ENCODE measurements at places on chromosomes 5 and 9.

DNA sequence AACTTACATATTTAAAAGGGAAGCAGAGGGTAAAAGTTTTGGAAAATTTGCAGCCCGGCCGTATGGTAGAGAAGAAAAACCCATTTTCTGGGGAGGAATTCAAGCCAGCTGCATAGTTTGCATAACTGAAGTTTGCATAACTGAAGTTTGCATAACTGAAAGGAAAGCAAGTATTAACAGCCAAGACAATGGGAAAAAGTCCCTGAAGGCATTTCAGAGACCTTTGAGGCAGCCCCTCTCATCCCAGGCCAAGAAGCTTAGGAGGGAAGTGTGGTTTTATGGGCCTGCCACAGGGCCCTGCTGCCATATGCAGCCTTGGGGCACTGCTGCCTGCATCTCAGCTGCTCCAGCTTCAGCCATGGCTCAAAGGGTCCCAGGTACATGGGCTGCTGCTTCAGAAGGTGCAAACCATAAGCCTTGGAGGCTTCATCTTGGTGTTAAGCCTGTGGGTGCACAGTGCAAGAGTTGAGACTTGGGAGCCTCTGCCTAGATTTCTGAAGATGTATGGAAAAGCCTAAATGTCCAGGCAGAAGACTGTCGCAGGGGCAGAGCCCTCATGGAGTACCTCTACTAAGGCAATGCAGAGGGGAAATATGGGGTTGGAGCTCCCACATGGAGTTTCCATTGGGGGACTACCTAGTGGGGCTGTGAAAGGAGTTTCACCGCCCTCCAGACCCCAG, 36.9 kb upstream of the CXCL14 start:
- no peak for DNase-seq

DNA sequence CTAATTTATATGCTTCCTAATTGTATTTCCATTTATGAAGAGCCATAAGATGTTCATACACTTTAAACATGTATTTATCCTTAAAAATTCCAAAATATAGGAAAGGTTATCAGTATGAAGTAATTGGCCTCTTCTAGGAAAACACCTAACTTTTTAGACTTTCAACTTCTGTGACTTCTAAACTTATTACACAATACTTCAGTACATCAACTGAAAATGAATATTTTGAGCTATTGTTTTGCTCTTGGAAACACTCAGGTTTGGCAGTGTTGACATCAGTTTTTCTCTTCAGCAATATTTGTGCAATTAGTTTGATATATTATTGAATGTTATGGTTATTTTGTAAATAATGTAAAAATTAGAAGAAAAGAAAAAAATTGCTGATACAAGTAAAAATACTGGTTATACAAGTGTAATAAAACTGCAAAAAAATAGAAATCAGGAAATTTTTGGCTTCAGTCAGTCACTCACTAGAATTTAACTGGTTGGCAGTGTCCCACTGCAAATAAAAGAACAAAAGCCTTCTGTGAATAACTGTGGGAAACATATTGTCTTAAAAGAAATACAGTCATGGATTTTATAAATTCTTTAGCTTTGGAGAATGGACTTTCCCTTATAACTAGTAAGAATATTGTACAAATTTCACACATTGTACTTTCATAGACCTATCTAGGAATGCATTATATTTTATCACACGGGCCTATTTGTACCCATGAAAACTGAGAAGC, 635.9 kb downstream of the TLE1 start:
- DNase-seq = no peak

- DNase-seq = no peak
These were observed 46.6 kb downstream of the COL5A1 start for GRCh38 chr9:134688231-134688630.

- DNase-seq = peak; percentile 7
These were observed 262.3 kb downstream of the NSG2 start for GRCh38 chr5:174307656-174308271.

GRCh38 chr5:87562068-87562467, 149.3 kb upstream of the CCNH start:
- DNase-seq = no peak

- DNase-seq = peak; percentile 14
These were observed 556 bp downstream of the PCDHGC3 start for GRCh38 chr5:141476132-141476911.

DNA sequence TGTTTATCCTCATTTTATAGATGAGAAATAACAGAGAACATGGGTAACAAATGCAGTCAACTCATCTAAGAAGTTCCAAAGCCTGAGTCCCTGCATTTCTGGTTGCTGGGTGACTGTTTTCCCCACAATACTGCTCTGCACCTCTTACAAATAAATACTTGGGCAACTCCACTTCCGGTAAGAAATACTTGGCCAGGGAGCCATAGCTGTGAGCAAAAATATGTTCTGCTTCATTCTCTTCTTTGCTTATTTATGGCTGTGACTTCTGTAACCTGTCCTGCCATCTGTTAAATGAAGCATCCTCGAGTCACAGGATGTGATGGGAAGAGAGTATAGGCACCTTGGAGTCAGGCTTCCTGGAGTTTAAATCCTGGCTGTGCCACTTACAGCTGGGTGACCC, 49.9 kb downstream of the GDNF start:
- DNase-seq = no peak

- DNase-seq = no peak
These were observed 53.5 kb downstream of the RGS3 start for GRCh38 chr9:113516840-113517577.

DNA sequence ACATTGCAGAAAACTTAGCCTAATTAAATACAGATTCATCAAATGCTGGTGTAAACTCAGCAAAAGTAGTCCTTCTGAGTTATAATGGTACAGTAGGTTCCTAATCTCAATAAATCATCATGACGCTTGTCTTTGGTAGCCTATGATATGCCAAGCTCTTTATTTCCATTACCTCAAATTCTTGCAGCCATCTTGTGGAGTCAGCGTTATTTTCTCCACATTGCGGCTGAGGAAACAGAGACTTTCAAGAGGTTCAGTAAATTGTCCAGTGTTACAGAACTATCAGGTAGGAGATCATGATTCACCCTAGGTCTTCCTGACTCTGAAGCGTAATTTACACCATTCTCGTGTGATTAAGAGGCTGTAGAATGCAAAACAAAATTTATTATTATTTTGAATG, 237.2 kb downstream of the PCSK5 start:
- DNase-seq = no peak

DNA sequence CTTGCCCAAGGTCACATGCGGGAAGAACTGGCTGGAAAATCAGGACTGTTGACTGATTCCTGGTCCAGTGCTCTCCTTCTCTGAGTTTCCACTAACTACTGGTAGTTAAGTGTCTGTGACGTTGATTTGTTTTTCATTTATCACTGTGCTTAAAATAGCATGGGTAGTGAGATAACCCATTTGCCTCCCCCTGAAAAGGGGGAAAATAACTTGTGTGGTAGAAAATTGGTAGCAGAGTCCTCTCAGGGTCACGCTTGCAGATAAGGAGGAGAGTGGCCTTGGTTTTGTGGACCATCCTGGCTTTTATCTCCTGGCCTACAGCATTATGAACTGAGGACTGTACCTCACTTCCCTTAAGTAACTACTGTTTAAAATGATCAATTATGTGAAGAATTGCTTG, 10.9 kb downstream of the FUBP3 start:
- DNase-seq = no peak

- DNase-seq = no peak
These were observed 594.5 kb downstream of the PDE4D start for GRCh38 chr5:59299006-59299405.

- no peak for DNase-seq
These were observed 8.1 kb upstream of the TMEM215 start for GRCh38 chr9:32775283-32775682.

DNA sequence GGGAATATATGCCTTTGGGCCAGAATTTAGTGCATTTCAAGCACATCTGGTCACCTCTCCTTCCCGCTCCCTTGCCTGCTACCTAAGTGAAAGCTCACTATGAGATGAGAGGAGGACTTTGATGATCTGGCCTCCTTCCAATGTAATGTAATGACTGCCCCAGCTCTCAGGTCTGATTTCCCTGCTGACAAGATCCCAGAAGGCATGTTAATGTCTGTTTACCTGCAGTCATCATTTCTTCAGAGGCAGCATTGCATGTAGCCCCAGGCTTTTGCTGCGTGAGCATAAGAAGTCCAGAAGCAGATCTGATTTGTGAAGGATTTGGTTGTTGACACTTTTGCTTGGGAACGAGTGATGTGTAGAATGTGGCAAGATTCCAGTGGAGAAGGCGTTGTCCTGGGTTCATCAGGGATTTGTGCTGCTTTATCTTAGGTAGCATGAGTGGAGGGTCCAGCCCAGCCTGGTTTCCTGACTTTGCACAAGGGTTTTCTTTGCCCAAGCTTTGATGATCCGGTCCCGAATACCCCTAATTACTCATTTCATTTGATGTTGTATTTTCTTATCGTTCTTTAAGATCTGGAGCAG, 192.7 kb downstream of the GOLPH3 start:
- DNase-seq = no peak

DNA sequence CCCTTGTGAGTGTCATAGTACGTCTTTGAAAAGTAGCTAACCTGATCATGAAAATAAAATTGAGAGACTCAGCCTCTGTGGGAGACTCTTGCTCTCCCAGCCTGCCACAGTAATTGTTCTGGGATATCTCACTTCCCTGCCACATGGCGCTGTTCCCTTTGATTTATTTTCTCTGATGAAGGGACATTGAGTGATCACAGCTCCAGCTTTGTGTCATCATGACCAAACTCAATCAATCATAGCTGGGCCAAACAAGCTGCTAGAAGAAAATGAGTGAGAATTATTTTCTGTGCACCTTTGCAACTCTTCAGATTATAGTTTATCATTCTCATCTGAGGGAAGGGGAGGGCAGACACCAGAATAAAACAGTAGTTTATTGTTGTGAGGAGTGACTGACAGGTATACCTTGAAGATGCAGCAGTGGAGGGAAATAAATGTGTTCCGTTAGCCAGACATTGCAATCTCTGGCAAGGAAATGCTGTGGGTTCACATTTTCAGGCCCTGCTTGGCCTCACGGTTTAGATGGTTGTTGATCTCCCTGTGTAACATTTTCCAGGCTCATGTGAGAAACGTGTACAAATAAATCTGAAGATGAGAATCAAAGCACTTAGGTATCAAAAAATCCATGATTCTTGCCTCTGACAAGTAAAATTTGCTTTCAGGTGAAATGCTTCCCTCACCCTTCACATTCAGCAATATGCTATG, 174.7 kb upstream of the FBXL17 start:
- no peak for DNase-seq

DNA sequence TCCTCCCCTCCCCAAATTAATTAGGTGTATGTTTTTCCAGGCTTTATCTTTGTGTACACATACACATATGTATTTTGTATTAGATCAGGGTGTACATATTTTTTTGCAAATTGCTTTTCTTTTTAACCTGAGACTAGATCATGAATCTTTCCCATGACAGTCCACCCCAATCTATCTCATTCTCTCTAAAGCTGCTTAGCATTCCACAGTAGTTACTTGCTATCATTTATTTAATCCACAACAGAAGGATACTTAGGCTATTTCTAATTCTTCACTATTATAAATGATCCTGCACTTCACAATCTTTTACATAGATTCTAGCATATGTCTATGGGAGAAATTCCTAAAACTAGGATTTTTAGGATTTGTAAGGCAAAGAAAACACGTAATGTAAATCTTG, 43.9 kb downstream of the SH3RF2 start:
- DNase-seq = no peak

DNA sequence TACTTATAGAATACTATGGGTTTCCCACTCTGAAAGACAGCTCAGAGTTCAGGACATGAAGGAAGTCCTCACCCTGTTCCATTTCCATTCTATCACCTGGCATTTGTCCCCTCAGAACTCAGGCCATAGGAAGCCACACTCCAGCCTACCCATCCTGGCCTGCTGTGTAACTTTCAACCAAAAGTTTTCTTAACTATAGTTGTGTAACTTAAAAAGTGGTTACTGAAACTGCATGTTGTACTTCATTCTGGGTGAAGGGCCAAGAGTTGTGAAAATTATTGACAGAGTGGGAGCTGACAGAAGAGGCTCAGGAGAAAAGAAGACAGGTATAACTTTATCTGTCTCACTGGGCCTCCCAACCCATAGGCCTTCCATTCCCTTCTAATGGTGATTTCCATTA, 212.5 kb downstream of the RAB3C start:
- no peak for DNase-seq

DNA sequence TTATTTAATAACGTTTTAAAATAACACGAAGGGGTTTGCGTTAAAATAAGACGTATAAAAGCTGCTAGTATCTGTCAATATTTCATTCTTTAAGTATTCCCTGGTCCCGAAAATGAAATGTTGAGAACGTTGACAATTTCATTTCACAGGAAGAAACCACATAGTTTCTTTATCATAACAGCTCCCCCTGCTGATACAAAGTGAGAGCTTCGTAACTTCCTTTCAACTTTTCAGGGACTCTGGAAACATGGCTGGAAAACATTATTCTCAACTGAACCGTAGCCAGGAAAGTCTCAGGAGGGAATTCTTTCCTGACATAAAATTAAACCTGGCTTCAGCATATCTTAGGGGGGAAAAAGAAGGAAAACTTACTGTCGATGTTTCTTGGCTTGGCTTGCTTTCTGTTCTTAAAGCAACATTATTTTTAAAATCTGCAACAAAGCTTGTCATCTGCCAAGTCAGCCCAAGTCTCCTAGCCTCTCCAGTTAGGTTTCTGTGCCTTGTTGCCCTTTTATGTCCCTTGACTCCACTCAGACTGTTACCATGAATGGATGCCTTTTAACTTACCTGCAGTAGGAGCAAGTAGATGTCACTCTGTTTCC, 122.9 kb upstream of the DAB2 start:
- no peak for DNase-seq

DNA sequence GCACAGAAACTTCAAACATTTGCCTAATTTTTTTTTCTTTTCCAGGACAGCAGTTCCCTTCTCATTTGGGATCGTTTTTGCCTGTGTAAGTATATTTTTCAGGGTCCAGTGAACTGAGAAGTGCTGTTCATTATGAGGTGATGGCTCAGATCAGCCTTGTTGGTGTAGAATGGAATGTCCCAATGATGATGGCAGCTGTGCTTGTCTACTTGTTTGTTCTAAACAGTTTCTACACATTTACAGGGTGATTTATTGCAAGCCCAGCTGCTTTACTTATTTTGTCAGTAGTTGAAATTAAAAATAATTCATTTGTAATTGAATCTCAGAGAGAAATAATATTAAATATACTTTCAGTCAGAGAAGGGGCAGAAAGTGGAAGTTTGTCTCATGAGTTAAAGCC, 337.6 kb upstream of the SEMA6A start:
- no peak for DNase-seq

GRCh38 chr5:14678773-14679334, 14.3 kb downstream of the OTULIN start:
- DNase-seq = no peak

GRCh38 chr5:14145435-14146334, 2.5 kb downstream of the TRIO start:
- DNase-seq = no peak
